Umbilical cord (tissue), 2 donors: ENCODE measurements at places on chromosomes 5 and 9.

- DNase-seq, result no peak
These were observed 66.5 kb downstream of the TEX10 start for GRCh38 chr9:100286257-100286656.

- no peak for DNase-seq
These were observed 151.9 kb downstream of the EBF1 start for GRCh38 chr5:158947846-158948245.

- no peak for DNase-seq
These were observed 341.1 kb downstream of the MAT2B start for GRCh38 chr5:163846512-163846911.

DNA sequence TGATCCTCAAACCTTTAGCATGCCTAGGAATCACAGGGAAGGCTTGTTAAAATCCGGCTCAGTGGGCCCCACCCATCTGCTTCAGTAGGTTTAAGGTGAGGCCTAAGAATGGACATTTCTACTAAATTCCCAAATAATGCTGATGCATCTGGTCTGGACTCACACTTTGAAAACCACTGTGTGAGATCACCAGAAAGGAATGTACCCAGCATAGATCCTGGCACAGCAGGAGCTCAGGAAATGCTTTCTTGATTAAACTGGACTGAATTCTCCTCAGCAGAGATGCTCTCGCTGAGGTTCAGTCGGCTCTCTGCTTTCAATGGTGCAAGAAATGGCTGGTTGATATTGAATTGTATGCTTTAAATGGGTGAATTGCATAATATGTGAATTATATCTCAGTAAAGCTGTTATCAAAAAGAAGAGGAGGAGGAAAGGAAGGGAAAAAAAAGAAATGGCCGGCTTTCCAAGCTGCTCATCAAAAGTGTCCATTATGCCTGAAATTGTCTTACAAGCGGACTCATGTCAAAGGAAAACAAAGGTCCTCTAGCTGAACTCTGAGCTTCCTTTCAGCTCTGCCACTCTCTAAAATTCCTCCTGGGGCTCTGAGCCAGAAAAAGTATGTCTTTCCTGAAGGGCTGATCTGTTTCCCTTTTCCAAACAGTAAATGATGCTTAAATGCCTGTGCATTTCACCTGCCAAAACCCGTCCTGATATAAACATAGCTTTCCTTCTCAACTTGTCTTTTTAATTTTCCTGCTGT lies 77.6 kb upstream of the SAP30L start:
- peak; percentile 91 for DNase-seq

DNA sequence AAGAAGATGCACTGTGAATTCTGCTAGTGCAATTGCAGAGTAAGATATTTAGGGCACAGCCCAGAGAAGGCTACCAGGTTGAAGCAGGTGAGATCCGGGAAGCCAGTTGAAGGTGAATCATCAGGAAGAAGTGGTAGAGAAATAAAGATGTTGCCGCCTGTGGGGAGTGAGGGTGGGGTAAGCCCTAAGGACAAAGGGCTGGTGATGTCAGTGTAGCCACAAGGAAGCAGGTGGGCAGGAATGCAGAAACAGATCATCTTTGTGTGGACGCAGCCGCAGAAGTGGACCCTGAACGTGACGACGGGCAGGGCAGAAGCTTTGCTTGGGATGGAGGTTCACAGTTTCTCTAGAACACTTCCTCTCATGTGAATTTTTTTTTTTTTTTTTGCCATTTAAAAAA lies 164.2 kb downstream of the ACTL7B start:
- DNase-seq, result no peak

GRCh38 chr5:176334031-176334770 lies 27.4 kb downstream of the KIAA1191 start:
- DNase-seq, result no peak

DNA sequence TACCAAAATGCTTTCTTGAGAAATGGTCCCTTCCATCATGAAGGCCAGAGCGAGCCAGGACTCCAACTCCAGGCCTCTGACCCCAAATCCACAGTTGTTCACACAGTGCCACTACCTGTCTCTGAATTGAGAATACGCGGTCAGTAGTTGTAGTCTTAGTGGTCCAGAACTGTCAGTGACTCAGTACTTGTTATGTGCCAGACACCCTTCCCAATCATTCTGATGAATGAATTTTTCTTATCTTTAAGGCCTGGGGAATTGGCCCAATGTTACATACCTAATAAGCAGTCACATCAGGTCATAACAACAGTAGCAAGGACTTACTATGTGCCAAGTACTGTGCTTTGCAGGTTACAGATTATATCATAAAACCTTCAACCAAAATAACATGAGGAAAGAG lies 72.7 kb upstream of the RARS1 start:
- DNase-seq, result no peak

GRCh38 chr5:7867260-7867659 lies 1.6 kb downstream of the FASTKD3 start:
- no peak for DNase-seq

DNA sequence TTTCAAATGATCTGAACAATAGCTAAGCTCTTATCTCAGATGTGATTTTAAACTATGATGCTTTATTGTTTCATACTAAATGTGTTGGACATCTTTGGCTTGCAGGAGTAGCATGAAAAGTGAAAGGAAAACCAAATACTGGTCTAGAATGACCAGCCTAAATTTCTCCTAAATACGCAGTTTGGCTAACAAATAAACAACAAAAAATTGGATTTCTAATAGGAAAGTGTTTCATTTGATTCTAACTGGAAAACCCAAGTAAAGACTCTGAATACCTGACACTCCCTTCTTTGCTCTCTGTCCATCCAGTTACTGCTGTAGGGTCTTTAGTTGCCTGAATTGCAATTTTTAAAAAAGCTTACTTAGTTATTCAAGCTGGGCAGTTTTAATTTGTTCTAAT lies 111.7 kb upstream of the ACOT12 start:
- no peak for DNase-seq

- peak; percentile 60 for DNase-seq
These were observed 51.6 kb downstream of the ENTREP1 start for GRCh38 chr9:69376651-69377050.

- DNase-seq, result no peak
These were observed 4.9 kb upstream of the F2R start for GRCh38 chr5:76710991-76711390.

DNA sequence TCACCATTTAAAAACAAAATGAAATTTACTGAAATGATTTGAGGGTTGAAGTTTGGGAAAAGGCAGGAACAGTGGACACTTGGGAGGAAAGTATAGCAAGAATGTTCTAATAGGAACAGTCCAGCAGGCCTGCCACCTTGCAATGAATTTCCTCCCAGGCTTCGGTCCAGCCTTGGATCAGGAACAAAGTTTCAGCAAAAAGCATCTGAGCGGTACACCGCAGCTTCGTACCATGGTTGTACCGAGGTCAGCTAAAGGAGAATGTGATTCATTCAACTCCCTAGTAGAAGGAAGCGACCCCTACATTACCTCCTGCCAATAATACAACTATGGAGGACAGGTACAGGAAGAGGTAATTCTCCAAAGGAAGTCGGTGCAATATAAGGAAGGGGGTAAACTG lies 111.4 kb downstream of the ENC1 start:
- no peak for DNase-seq

GRCh38 chr9:131433302-131433854 lies 39.5 kb downstream of the PRRC2B start:
- DNase-seq, result no peak

- no peak for DNase-seq
These were observed 47.0 kb downstream of the RXRA start for GRCh38 chr9:134373269-134373668.

- DNase-seq, result no peak
These were observed 205.2 kb downstream of the CSNK1G3 start for GRCh38 chr5:123717139-123717538.

DNA sequence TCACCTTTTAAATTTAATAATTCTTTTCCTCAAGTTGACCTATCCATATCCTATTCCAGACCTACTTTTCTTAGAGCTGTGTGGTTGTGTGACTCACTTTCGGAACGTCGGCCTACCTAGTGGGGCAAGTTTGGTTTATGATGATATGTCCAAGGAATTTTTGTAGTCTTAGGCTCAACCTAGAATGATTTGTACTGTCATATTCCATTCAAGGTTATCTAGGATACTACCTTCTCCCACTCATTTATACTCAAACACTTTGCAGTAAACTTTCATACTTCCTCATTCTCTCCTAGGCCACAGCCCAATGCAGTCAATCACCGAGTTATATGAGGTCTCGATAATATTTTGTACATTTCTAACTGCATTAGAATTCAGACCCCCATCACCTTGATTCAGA lies 61.9 kb downstream of the PIK3R1 start:
- no peak for DNase-seq

- DNase-seq, result no peak
These were observed 41.3 kb downstream of the ZNF366 start for GRCh38 chr5:72465601-72466563.

GRCh38 chr5:51202161-51202560 lies 181.1 kb upstream of the ISL1 start:
- no peak for DNase-seq

- no peak for DNase-seq
These were observed 91.7 kb downstream of the NTRK2 start for GRCh38 chr9:84761137-84761808.

DNA sequence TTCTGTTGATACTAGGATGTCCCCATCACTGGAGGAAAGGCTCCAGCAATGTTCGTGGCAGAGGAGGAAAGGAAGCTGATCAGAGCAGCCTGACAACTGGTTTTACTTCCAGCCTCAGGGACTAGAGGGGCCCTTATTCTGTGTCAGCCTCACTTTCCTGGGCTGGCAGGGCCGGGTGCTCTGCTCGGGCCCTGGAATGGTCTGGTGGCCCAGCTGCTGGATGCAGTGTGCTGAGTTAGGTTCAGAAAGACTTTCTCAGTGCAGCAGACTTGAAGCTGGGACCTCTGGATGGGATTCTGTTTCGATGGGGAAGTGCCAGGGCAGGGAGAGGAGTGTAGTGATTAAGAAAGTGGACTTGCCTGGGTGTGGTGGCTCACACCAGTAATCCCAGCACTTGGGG lies 81.0 kb downstream of the MACROH2A1 start:
- no peak for DNase-seq

DNA sequence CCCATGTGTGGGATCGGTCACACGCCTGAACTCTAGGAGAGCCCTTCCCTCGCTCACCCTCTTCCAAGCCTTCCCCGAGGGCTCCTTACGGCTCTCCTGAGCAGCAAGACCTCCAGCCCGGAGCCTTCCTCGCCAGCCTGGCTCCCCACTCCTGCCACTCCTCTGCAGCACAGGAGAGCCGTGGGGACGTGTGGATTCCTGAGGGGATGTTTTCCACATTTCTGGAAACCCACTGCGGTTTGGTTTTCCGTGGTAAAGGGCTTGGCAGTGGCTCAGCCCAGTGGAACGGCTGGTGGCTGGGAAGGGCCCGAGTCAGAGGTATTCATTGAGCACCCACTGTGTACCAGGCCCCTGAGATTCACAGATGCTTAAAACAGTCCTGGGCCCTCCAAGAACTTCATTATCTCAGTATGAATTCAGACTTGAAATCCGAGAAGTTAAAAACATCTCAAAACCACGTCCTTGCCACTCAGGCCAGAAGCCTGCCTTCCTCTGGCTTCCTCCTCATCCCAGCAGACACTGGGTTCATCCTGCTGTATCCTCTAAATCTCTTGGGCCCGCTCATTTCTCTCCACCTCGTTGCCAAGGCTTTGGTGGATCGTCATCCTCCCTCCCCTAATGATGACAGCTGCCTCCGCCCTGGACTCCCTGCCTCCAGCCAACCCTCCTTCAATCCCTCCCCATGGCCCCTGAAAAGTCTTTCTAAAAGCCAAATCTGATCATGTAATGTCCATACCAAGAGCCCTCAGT lies 109.6 kb downstream of the FGF18 start:
- DNase-seq, result peak; percentile 35

DNA sequence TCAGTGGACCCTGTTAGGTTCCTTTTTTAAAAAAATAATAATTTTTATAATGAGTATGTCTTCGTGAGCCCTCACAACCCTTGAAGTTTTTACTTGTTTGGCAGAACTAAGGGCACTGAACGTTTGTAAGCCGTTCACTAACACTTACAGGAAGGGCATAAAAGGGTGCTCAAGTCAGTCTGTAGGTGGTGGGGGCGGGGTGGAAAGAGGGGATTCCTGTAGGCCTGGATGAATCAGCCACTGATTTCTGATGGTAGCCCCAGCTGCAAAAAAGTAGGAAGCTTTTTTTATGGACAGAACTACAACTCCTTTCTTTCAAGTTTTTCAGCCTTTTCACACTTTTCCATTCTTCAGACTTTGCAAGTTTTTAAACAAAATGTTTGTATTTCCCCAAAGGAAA lies 35.8 kb downstream of the PIK3R1 start:
- DNase-seq, result no peak

DNA sequence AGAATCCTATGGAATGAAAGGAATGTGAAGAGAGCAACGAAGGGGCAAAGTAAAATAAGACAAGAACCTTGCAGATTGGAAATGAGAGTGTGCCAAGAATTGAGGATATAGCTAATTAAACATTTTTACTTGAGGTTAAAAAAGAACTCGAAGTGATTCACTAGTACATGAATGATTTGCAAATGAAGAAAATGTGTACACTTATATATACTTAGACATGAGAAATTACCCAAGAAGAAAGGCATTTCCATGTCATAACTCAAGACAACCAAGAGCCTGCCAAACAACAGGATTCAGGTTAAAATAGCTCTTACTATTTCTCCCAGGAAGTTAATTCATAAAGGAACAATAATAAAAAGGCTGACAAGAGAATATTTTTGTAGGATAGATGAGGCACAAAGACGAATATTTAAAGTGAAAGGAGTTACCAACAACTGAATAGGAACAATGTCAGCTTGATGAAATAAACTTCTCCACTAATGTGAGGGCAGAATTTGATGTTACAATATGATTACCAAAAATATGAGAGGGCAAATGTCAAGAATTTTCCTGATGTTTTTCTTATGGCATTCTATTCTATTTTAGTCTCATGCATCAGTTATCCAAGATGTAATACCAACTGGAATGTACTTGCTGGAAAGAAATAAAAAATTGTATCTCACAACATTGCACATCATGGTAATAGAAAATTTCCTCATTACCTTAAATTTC lies 18.9 kb upstream of the NPR3 start:
- DNase-seq, result peak; percentile 42

GRCh38 chr5:55582256-55582655 lies 47.5 kb upstream of the PLPP1 start:
- DNase-seq, result no peak

DNA sequence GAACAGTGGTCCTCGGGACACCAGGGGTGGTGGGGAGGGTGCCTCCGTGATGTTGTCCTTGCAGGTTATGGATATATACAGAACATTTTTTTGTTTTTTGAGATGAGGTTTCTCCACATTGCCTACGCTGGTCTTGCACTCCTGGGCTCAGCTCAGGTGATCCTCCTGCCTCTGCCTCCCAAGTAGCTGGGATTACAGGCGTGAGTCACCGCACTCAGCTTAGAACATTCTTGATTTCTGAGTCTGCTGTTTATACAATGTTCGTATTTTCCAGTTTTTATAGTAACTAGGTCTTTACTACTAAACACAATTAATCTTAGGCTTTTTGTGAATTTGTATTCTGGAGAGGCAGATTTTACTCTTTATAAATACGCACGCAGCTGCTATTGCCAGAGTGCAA lies 6.0 kb downstream of the PMPCA start:
- DNase-seq, result no peak
